ENCODE measurements at places on chromosomes 5 and 9.

DNA sequence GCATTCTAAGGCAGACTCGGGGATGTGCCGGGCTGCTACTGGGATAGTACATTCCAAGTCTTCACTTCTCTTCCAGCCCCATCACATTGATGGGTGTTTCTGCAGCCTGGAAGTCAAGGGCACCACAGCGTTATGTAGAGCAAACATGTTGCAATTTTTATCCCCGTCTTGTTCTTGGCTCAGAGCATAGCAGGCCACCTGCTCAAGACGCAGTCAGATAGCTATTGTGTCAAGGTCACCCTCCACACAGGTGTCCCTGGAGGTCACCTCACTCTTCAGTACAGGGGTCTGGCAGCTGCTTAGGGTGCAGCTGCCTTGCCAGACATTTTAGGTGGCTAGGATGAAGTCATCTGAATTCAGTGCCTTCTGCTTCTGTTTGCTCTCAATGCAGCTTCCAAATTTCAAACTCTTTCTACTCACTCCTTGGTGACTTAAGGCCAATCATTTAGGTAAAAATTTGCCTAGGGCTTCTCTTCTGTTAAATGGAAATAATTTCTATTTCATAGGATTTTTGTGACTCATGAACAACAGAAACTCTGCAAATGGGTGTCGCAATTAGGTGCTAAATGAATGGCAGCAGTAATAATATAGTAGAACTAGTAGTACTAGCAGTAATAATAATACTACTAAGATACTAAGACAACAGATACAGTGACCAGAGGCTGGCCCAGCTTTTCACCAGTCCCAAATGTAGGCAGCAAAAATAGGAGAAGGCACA lies 24.3 kb downstream of the KCNV2 start:
- no peak for DNase-seq

DNA sequence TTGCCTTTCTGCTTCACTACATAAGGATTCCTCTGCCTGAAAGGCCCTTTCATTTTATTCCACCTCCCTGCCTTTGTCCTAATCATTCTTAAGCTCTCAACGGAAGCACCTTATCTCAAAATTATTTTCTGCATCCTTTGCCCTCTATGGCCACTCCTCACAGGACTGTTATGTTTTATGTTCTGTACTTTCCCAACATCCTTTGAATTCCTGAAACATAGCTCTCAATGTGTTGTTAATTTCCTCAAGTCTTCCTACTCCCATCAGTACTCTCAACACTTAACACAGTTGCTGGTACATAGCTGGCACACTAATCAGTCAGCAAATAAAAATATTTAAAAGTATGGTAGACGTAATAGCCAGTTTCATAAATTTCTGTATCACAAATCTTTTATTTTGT lies 193.0 kb downstream of the RFX3 start:
- no peak for DNase-seq

GRCh38 chr5:25393256-25393655 lies 748.5 kb upstream of the CDH10 start:
- no peak for DNase-seq

DNA sequence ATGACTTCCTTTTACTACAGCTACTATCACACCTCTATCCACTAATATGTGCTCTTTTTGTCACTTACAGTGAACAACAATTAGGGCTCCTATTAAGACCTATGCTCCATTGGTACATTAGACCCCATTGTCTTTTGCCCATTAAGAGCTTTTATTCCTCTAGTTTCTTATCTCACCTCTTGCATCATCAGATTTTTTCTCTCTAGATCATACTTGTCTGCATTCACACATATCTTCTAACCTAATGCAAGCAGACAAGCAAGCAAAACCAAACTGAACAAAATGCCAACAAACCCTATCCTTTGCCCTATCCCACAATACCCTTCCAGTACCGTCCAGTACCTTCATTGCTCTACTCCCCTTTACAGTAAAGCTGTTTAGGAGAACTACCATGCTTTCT lies 10.1 kb upstream of the RBM27 start:
- no peak for DNase-seq

- no peak for DNase-seq
Measured at GRCh38 chr5:76964060-76964459, 11.2 kb downstream of the CRHBP start.

GRCh38 chr9:125153712-125154367 lies 10.5 kb upstream of the SCAI start:
- DNase-seq = no peak

DNA sequence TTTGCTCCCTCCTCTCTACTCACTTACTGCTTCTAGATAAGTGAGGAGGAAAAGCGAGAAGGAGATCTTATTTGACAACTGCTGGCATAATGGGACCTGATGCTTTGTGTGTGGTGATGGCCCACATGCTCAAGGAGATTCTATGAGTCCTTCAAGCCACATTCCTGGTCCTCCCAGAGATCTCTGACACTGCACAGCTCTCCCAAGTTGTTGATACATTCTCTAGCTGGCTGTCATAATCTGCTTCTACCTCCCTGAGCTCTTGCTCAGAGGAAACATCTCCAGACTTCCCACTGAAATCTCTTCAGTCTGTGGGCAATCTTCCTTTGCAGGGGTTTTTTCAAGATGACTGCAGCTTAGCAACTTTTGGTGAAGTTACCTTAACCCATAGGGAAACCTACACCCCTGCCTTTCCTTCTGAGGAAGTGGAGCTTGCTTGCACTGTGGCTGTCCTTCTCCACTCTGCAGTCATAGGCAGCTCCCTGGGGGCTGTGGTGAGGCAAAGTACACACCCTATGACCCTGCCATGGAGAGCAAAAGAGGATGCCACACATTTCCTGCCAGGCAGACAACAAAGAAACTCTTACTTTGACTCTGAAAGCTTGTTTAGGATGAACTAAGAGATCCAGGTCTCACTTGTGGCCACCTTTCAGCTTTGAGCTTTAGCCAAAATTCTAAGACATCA lies 163.8 kb downstream of the TMEM38B start:
- DNase-seq = peak; percentile 34

GRCh38 chr5:63125392-63125791 lies 546.8 kb downstream of the LRRC70 start:
- DNase-seq = no peak

DNA sequence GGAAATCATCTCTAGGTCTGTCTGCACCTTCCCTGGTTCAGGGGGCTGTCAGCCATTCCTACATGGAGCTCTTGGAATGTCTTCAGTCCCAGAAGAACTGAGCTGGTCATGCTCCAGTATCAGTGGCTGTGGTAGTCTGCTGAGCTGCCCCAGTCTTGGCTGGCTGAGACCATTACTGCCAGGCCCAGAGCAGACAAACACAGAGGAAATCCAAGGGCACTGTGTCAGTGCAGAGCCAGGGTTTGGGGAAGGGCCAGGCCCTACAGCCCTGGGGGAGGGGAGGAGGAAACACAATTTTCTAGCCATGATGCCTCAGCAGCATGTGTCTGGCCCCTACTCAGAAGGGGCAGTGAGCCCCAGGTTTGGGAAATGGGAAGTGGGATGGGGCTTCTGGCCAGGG lies 58.4 kb downstream of the ARHGEF37 start:
- no peak for DNase-seq

GRCh38 chr9:130815242-130815808 lies 19.7 kb upstream of the ABL1 start:
- DNase-seq = no peak

GRCh38 chr9:112249277-112249676 lies 74.2 kb upstream of the SUSD1 start:
- DNase-seq = no peak

- DNase-seq = no peak
Measured at GRCh38 chr9:33472171-33472880, 1.4 kb downstream of the NOL6 start.

- no peak for DNase-seq
Measured at GRCh38 chr9:5767968-5768932, 64.7 kb downstream of the ERMP1 start.

DNA sequence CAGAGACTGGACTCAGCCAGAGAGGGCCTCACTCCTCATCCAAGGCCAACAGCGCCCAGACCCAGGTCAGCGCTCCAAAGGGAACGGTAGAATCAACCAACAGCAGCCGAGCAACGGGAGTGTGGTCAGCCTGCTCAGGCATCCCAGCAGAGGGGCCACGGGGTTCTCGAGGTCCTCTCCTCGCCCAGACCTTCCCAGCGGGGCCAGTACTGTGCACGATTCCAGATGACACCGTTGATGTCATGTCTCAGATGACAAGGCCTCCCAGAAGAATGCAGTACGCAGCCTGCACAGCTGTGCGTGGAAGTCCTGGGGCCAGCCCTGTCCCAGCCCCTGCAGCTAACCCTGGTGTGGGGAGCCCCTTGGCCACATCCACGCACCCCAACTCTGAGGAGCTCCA lies 141.0 kb upstream of the PPP1R26 start:
- DNase-seq = no peak

All from KG1 (cell line).